ENCODE measurements at places on chromosomes 3 and 15. TPM values are rescaled to one million over a fixed set of nuclear protein-coding genes. Genes with fewer than 3 reads are reported as not detected.

The GRAMD2A gene
- total RNA-seq, result not detected

The TXNRD3 gene
- total RNA-seq, result 1.6 TPM

The EXD1 gene
- not detected for total RNA-seq

The PLCD1 gene
- total RNA-seq, result 12.3 TPM

The NPAP1 gene
- total RNA-seq, result not detected
